ENCODE measurements at places on chromosomes 2 and 18.

GRCh38 chr2:121241466-121241865 lies 43.5 kb downstream of the TFCP2L1 start:
- DNase-seq = peak; percentile 9

- peak; percentile 70 for DNase-seq
Measured at GRCh38 chr2:178194600-178195389, 483 bp downstream of the OSBPL6 start.

- DNase-seq = no peak
Measured at GRCh38 chr2:240781471-240782220, 38.4 kb downstream of the KIF1A start.

DNA sequence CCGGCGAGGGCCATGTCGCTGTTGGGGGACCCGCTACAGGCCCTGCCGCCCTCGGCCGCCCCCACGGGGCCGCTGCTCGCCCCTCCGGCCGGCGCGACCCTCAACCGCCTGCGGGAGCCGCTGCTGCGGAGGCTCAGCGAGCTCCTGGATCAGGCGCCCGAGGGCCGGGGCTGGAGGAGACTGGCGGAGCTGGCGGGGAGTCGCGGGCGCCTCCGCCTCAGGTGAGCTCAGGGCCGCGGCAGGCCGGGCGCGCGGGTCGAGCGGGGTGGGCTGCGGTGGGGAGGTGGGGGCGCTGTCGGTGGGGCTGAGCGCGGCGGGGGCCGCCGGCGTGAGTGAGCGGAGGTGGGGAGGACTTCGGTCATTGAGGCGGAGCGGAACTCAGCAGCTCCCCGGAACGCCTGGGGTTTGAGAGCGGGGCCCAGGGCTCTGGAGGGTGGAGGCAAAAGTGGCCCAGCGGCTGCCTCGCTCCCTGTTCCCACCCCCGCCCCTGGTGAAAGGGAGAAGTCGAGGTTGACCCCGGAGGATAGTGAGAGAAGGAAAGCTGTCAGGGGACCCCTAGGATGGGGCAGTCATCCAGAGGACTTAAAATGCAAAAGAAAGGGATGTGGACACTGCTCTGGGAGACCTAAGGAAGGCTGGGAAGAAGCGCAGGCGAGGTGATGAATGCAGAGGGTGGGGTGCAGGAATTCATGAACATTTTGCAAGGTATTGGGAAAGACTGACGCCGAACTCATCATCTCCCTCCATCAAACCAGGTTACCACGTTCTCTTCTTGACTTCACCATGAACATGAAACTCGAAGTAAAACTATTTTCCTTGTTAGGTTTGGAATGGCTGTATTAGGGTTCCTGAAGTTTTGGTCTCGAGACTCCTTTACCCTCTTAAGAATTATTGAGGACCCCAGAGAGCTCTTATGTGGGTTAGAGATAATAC lies 633 bp downstream of the MALT1 start:
- DNase-seq = no peak

GRCh38 chr2:160928854-160929301 lies 231.3 kb upstream of the TANK start:
- no peak for DNase-seq

DNA sequence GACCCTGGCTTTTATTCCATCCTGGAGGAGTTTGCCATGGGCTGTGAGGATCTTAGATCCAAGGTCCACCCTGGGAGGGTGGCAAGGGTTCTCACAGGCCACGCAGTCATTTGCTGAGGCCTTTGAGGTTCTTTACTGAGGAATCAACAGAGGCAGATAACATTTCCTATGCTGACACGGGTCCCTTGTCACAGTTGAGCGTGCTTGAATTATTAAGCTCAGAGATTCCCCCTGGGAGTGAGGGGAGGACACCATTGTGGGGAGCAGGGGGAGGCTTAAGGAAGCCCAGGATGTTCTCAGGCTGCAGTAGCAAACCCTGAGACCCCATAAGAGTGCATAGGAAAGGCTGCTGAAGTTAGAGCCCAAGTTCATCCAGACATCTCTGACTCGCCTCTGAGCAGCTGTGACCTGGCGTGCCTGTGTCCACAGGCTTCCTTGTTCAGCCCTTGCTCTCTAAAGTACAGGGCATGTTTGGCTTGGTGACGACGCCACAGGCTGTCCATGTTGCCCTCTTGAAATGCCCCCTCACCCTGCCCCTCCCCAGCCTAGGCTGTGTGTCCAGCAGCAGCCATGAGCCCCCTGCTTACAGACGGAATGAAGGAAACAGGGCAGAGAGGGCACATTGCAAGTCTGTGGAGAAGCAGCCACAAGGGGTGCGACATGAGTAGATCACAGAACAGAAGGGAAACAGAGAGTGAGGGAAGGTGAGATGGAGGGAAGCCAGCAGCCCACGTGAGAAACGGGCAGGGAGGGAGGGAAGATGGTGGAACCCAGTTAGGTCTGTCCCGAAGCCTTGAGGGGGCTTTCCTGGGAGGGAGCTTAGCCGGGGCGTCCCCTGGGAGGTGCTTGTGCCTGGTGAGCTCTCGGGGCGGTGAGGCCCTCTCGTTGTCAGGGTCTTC lies 34.0 kb downstream of the NAPG start:
- DNase-seq = no peak

GRCh38 chr18:65380986-65381385 lies 369.8 kb upstream of the CDH7 start:
- DNase-seq = no peak

GRCh38 chr2:15560140-15560987 lies 770 bp downstream of the NBAS start:
- DNase-seq = no peak

- peak; percentile 76 for DNase-seq
Measured at GRCh38 chr2:43221124-43221762, 5.2 kb downstream of the ZFP36L2 start.

GRCh38 chr2:201923436-201924328 lies 110.0 kb upstream of the FZD7 start:
- no peak for DNase-seq

DNA sequence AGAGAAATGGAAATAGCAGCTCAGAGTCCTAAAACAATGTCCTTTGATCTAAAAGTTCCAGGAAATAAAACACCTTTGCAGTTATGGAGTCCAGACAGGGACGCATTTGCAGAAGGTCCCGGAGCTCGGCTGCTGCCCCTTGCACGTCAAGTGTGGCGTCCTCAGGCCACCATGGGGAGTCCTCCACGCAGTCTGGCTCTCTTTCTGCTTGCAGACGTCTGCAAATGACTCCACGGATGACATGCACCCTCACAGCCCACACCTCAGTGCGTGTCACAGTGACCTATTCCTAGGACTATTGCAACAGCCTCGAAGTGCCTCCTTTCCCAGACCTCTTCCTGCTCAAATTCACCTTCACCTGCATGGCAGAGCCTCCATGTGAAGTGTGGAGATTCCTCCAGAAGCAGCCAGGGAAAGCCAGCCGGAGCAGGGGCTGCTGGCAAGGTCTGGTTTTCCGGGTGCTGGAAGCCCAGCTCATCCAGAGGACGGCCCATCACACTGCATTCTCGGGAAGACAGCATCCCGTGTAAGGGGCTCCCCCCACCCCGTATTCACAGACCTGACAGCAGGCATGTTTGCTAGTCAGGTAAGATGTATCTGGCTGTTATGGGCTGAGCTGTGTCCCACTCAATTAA lies 137.7 kb downstream of the ASB1 start:
- DNase-seq = no peak

- DNase-seq = no peak
Measured at GRCh38 chr2:18156421-18156820, 278.0 kb downstream of the KCNS3 start.

GRCh38 chr2:176128982-176129796 lies at the start of gene HOXD8:
TSS of gene HOXD8 (plus strand) at chr2:176129705. CDS start at chr2:176130367, 662 bp downstream.
- peak; percentile 57 for DNase-seq

DNA sequence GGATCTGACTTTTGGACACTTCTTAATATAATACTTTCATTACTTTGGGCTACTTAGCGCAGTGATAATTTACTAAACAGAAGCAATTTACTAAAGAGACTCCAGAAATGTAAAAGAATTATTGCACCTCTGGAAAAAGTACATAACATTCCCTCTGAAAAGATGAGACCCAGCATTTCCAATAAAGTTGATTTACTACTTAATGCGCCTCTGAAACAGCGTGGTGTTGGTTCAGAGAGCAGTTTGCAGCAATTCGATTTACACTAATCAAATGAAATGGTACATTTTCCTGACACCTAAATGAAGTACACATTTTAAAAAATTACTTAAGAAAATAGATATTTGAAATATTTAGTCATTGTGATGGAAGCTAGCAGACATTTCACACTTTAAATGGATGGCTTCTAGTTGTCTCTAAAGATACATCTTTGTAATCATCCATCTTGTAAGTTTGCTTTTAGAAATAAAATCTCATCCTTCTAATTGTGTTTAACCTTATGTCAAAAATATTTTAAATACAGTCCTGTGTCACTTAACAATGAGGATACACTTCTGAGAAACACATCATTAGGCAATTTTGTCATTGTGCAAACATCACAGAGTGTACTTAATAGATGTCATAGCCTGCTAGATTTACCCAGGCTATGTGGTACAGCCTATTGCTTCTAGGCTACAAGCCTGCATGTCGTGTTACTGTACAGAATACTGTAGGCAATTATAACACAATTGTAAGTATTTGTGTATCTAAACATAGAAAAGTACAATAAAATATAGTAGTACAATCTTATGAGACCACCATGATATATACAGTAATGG lies 284.6 kb upstream of the UBE2E3 start:
- no peak for DNase-seq

- no peak for DNase-seq
Measured at GRCh38 chr2:76429374-76429773, 718.7 kb upstream of the GCFC2 start.

DNA sequence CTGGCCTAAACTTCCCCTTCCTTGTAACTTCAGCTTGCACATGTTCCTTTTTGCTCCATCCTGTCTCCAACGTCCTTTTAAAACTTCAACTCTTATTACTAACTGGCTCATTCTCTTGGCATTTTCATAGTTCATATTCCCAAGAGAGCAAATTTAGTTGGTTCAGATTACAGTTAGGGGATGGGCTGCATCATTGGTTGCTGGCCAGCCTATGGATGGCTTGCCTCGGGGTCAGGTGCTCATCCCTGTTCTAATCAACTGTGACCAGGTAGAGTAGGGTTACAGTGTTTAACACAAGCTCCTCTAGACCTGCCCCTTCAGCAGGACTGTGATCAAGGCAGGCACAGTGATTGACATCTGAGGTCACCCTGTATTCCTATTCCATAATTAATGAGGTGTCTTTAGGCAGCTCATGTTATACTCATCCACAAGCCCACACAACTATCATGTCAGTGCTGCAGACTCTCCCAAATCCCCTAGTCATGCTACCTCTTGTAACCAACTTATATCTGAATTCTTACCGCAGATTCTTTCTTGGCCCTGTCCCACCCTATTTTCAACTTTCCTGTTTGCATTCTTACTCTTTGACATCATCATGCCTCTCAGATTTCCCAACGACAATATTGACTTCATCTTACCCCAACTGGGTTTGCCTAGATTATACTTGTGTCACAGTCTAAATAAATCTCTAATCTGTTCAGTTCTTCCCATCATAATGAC lies 293.3 kb downstream of the MTX2 start:
- DNase-seq = no peak

DNA sequence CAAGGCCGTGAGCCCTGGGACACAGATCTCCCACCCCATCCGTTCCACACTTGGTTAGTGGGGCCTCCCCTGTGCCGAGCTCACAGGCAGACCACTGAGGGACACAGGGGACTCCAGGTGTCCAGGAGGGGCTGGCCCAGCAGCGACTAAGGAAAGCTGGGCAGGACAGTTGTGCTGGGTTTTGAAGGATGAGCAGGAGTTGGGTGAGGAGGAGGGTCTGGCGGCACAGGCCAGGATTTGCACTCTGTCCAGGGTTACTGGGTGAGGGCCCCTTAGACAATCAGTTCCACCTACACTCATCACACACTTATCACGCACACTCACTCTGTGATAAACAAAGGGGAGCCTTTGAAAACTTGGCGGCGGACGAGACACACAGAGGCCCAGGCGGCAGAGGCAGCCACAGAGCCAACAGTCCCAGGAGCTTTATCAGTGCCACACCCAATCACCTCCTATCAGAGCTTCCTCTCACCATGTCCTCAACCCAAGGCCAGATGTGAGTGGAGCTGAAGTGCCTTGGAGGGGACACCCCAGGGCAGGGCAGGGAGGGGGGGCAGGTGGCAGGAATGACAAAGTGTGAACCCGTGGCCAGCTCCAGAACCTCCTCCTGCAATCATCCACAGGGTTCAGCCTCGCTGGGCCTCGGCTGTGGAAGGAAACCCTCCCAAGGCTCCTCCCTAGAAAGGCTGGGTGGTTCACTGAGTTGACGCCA lies 26.6 kb downstream of the BIN1 start:
- DNase-seq = no peak

GRCh38 chr18:37553633-37554398 lies 11.8 kb downstream of the CELF4 start:
- peak; percentile 57 for DNase-seq

- DNase-seq = peak; percentile 73
Measured at GRCh38 chr2:109516445-109517117, 97.2 kb downstream of the SEPTIN10 start.

DNA sequence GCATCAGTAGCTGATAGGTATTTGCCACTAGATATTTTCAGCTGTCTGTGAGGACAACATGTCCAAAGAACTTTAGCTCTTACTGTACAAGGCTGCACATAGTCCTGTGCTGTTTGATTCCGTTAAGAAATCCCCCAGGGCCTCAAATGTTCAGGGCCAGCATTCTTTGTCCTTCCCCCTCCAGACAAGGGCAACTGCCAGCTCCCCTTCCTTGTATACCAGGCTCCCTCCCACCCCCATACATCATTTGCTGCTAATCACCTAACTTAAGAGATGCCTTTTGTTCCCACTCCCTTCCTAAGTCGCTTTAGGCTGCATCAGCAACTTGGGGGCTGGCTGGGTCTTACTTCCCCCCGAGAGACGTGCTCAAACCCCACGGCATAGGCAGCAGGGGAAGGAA lies 138.7 kb downstream of the CDH20 start:
- no peak for DNase-seq

DNA sequence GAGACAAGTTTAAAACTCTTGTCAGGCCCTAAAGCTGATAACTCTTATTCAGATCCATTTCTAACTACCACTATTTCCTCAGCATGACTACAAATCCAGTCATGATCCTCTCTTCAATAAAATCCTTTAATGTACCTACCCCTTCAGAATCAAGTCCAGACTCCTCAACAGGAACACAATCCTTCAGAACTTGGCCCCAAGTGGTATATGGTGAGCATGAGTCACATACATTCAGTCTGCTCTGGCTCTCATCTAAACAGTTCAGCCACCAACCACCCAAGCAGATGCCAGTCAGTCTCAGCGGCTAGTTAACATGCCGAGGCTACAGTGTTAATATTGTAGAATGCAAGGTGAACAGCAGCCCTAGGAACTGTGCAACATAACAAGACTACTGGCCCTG lies 9.7 kb downstream of the LMAN2L start:
- no peak for DNase-seq

GRCh38 chr2:134141598-134142340 lies 112.1 kb upstream of the MGAT5 start:
- no peak for DNase-seq

- DNase-seq = no peak
Measured at GRCh38 chr18:55115606-55116005, 156.3 kb upstream of the CCDC68 start.

DNA sequence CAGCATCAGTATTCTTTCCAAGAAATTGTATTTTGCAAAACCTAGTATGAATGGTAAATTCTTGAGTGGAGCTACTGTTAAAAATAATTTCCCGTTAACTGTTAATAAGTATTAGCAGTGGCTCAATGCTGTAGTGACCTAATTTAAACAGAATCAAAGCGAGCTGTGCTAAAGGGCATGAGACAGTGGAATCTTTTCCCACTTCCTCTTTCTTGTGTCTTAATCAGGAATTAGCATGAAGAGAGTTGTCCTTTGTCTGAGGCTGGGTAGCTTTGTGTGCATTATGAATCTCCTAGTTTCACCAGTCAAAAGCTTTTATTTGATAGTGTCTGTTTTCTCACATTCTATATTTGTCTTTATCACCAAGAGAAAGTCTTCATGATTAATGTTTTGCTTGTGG lies 298.8 kb upstream of the GCFC2 start:
- no peak for DNase-seq

All from upper lobe of right lung (tissue), 1 donor.